ENCODE measurements at places on chromosomes 3 and 15. TPM values are rescaled to one million over a fixed set of nuclear protein-coding genes. Genes with fewer than 3 reads are reported as not detected.

DNA sequence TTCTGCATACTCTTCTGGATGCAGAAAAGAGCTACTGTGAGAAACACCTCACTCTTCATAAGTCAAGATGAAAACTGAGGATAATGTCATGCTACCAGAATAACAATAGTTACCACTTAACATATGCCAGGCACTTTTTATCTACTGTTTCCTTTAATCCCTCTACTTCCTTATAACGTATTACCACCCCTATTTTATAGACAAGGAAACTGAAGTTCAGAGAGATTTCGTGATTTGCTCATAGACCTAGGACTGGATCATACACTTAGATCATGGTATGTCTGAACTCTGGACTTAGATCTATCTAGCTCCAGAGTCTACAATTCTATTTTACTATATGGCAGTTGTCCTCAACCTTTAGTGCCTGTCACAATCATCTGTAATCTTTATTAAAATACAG is 155.7 kb upstream of the TSPAN3 start:
- DNase-seq = no peak

- DNase-seq = peak; percentile 25
Measured at GRCh38 chr3:123552095-123552714, 32.6 kb downstream of the HACD2 start.

- DNase-seq = no peak
Measured at GRCh38 chr3:66492071-66492470, 8.8 kb downstream of the LRIG1 start.

DNA sequence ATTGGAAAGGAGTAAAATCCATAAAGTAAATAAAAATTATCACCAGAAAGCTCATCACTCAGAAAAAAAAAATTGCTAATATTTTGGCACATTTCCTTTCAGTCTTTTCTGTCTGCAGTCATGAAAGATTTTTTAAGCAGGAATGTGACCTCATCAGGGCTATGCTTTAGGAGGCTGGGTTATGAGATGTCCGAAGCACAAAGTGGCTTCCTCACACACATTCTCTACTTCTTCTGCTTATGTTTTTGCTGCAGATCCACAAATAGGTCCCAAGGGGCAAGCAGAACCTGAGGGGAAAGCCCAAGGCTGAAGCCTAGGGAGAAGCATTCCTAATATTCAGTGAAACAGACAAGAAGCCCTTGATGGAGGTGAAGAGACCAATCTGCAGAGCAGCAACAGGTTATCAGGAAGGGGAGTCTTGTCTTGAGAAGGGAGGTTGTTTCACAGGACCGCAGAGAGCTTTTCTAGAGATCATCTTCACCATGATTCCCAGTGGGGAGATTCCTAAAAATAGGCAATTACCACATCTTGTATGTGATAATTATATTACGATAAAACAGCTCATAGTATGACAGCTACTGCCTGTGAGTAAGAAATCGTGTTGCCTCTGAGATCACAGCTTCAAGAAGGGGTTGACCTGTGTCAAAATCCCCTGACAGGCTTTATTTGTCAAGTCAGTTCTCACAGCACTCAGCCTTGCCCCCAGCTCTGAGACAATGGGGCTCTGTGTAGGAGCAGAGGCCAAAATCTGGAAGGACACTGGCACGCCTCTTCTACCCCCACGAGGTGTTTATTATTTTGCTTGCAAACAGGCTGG is 60.5 kb downstream of the IGF2BP2 start:
- DNase-seq = peak; percentile 54

- peak; percentile 56 for DNase-seq
Measured at GRCh38 chr3:38327335-38328009, 19.1 kb upstream of the XYLB start.

DNA sequence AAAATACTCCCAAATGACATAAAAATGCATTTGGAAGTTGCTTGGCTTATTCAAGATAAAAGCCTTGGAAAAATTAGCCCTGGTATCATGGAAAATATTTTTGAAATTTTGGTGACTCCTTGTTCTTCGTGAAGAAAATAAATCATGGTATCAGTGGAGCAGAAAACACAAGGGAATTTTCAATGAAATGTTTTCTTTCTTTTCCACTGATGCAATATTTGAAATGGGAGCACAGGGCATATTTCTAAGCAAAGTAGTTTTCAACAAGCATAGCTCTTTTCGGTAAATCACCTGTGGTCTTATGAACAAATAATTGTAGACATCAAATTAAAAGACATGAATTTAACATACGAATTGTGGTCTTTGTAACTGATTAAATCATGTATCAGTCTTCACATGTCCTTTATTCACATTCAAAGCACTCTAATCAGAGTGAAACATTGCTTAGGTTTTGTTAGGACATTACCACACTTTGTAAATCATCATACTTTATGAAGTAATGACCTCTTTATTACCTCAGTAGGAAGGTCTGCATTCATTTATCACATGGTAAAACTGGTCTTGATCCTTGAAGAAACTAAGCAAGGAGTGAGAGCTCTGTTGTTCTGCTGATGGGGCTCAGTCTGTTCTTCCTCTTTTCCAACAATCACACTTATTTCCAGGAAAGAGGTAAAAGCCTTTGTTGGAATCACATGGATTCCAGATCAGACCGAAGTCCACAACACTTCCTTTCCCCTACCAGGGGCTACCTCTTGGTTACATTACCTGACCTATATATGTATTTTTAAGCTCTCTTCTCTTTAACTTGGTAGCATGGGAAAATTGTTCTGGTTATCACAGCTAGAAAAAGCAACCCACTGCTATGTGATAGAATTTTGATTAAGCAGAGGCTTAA is 413.5 kb upstream of the THBS1 start:
- no peak for DNase-seq

DNA sequence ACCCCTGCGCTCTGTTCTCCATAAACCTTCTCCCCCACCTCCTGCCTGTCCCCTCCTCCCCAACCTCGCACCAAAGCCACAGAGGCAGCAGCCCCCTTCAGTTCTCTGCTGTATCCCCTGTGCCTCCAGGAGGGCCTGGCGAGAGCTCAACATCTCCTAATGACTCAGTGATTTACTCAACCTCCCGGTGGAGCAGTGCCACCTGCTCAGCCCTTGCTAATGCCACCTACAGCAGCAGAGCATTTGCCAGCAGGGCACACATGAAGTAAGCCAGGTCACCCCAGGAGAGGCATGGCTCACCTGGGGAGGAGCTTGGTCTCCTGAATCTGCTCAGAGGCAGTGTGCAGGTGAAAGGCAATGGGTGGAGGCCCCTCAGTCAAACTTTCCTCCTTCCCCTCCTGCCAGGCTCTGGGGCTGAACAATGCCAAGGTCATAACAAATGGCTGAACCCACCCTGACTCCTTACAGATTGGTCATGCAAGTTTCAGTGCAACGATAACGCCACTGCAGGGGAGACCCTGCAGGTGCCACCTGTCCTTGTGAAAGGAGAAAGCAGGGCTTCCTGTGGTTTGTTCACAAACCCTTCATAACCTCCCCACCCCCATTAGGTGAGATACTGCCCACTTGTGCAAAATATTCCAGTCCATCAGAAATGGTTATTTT is 19.8 kb downstream of the TRPM1 start:
- no peak for DNase-seq

GRCh38 chr15:70617076-70617910 is 146.1 kb downstream of the UACA start:
- no peak for DNase-seq

GRCh38 chr15:65632780-65633375 is 11.1 kb downstream of the SLC24A1 start:
- peak; percentile 45 for DNase-seq

DNA sequence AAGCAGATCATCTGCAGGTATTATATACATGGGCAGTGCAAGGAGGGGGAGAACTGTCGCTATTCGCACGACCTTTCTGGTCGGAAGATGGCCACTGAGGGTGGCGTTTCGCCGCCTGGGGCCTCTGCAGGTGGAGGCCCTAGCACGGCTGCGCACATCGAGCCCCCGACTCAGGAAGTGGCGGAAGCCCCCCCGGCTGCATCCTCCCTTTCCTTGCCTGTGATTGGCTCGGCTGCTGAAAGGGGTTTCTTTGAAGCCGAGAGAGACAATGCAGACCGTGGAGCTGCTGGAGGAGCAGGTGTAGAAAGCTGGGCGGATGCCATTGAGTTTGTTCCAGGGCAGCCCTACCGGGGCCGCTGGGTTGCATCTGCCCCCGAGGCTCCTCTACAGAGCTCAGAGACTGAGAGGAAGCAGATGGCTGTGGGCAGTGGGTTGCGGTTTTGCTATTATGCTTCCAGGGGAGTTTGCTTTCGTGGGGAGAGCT is 639 bp downstream of the MKRN3 start:
- no peak for DNase-seq

DNA sequence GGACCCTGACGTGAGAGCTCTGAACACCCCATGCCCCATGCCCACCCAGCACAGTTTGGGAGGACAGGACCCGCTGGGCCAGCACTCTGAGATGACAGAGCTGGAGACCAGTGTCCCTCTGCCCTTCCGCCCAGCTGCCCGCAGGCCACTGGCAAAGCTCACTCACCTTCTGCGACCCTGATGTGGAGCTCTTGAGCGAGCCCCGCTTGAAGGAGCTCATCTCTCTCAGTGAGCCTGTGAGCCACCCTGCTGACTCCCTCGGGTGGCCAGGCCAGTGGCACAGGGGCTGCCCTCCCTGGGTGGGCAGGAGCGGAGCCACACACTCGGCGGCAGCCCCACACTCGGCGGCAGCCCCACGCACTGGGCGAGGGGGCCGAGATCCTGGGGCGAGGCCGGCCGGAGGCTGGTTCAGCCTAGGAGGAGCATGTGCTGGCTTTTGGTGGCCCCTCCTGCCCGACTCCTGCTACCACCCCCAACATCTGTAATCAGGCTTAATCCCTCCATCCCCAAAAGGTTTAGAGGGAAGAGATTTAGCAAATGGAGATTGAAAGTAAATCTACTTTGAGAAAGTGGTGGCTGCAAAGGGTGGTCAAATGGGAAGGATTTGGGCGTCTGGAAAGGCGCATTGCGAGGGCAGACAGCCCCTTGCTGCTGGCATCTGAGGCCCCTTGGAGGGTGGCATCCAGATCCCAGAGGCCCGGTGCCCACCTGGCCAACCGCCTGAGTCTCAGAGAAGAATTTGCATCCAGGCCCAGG is 59.4 kb upstream of the TRPM1 start:
- no peak for DNase-seq

DNA sequence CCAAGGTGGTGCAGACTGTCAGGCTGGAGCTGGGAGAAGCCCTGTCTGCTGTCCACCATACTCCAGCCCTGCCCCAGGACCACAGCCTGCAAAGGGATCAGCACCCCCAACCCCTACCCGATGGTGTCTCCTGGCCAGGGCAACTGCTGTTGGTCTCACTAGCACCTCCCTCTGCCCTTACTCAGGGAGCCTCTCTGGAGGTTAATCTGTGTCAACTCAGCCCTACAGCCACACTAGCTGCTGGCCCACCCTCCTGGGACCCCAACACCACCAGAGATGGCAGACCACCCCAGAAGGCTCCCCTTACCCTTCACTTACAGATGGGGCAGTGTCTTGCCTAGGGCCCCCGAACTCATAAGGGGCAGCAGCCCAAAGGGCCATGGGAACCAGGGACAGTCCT is 65.2 kb downstream of the TLE3 start:
- DNase-seq = no peak

DNA sequence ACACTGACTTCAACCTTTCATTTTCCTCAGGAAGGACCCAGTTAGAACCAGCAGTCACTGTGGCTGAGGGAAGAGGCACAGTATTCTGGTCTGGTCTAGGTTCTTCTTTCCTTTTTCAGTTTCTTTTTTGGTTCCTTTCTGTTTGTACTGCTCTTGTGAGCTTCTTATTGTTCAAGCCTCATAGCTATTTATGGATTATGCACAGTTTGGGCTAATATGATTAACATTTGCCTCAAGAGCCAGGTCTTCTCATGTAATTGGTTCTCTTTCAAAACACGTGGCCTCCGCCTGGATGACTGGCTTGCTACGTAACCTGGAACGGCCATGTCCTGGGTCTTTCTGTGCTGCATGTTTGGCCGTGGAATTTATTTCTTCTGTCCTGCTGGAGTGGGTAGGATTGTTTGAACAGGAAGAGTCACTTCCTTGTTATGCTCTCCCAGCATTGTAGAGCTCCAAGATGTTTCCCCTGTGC is 43.3 kb downstream of the RBMS3 start:
- DNase-seq = peak; percentile 67

GRCh38 chr15:50190166-50190570 is 8.2 kb downstream of the SLC27A2 start:
- DNase-seq = no peak

- peak; percentile 48 for DNase-seq
Measured at GRCh38 chr3:114362815-114363214, 69.0 kb downstream of the TIGIT start.

GRCh38 chr3:37114251-37115145 is 59.9 kb downstream of the LRRFIP2 start:
- DNase-seq = peak; percentile 95

- DNase-seq = peak; percentile 85
Measured at GRCh38 chr3:39383045-39383880, at the start of gene SLC25A38. SLC25A38 (plus strand) TSS chr3:39383370; CDS start chr3:39383725, 355 bp downstream.

DNA sequence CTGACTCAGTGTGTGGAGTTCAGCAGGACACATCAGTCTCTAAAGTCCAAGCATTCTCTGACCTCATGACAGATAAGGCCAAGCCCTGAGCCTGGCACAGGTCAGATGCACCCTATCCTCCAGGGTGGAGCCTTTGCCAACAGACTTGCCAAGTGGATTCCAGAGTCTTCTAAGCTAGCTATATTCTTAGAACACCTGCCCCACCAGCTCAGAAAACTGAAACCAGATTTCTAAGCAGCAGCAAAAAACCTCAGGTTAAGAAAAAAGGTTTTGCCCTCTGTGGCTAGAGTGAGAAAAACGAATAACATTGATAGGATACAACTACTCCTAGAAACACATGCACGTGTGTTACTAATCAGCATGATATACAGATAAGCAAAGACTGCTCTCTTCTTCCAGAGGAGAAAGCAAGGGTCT is 11.6 kb downstream of the RMDN3 start:
- no peak for DNase-seq

- DNase-seq = peak; percentile 87
Measured at GRCh38 chr3:43753741-43754715, 63.3 kb downstream of the ABHD5 start.

DNA sequence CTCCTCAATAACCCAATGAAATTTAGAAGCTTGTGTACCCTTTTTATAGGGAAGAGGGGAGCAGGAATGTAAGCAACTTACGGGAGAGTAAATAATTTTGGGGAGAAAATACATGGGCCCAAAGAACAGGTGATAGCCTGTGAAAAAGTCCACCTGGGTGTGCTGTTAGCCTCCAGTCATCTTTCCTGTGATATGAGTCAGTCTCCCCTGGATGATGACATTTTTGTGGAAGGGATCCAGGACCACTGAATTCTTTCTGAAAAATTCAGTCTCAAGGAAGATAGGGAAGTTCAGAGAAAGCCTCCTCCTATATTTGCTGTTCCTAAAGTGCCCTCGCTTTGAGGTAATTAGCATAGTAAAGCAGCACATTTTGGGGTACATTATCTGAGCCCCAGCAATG is 149.8 kb downstream of the SQOR start:
- DNase-seq = no peak

DNA sequence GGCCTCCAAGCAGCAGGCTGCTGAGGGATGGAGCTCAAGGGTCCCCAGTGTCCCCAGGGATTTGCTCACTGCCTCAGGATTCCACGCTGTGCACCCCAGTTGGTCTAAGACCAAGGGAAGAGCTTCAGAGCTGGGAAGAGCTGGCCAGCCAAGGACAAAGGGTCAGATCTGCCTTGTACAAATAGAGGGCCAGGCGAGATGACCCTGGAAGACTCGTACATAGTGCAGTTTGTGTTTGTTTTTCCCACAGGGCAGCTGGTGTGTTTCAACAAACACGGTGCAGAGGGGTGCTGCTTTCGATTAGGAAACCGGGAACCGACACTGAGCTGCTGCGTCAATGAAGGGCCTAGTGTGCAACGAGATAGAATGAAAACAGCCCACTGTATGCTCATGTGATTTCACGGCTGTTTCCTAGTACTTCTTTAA is 56.1 kb upstream of the TRPM1 start:
- no peak for DNase-seq

C3orf49 gene
- total RNA-seq = not detected

FGF12 gene
- not detected for total RNA-seq

HOMER2 gene
- 0.56 TPM for total RNA-seq

CERS3 gene
- not detected for total RNA-seq

MCF2L2 gene
- total RNA-seq = under 0.01 TPM
